SW 1271 (cell line): ENCODE measurements at places on chromosomes 6 and 20.

DNA sequence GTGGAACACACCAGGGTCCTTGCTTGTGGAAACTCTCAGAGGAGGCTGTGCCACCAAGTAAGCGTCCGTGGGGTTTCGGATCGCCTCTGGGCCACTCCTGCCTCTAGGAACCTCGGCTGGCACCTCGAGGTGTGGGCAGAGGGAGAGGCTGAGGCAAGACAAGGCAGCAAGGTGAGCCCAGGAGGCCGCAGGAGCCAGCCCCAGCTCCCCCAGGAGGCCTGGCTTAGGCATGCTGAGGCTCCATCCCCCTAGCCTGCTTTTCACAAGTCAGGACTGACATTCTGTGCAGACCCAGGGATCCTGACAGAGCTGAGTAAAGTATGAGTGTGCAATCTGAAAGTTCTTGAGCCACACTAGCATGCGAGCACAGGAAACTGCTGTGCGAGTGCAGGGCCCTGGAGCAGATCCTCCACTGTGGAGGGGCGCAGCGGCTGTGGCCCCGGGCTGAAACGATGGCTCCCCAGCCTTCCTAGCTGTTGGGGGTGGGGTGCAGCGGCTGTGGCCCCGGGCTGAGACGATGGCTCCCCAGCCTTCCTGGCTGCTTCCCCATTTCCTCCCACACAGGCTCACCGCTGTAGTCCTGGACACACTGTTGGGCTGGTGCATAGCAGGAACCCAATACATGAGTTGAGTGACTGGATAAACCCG is 75.2 kb upstream of the CD93 start:
- DNase-seq = no peak

DNA sequence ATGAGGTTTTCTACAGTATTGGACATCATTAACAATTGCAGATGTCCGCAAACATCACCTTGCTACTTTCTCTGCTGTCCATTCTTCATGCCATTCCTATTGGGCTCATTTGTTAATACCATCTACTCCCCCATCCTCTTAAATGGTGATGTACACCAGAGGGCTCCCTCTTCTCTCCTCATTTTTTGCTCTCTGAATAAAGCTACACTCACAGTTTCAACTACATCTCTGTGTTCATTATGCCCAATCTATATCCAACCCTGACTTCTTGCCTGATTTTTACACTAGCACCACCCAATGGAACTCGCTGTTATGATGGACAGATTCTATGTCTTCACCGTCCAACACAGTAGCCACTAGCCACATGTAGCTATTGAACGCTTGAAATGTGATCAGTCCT is 288.1 kb upstream of the ID4 start:
- no peak for DNase-seq

DNA sequence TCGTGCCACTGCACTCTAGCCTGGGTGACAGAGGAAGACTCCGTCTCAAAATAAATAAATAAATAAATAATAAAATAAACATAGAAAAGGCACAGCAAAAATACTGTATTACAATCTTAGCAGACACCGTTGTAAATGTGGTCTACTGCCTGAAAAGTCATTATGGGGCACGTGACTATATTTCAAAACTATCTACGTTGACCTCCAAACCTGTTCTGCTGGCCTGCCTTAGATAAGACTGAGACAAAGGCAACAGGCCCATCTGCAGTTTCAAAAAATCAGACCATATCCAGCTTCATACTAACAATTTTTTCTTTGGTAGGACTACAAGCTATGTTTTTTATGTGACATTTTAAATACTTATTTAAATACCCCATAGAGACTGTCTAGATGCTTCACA is 59.1 kb downstream of the AGPAT4 start:
- no peak for DNase-seq

DNA sequence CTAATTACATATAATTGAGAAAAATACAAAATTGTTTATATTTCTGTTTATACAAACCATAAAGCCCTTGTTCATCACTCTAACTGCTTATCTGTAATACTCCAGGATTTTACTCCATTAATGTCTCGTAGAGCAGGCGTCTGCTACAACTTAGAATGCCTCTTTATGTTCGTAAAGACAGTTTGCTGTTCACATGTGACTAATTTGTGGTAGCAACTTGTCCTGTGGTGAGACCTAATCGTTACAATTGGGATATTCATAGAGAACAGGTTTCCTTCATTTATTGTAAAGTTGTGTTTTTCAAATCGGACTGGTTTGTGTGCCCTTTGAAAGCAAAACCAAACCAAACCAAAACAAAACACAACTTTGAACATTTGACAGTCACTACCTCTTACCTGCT is 149.7 kb downstream of the ASCC3 start:
- DNase-seq = no peak

DNA sequence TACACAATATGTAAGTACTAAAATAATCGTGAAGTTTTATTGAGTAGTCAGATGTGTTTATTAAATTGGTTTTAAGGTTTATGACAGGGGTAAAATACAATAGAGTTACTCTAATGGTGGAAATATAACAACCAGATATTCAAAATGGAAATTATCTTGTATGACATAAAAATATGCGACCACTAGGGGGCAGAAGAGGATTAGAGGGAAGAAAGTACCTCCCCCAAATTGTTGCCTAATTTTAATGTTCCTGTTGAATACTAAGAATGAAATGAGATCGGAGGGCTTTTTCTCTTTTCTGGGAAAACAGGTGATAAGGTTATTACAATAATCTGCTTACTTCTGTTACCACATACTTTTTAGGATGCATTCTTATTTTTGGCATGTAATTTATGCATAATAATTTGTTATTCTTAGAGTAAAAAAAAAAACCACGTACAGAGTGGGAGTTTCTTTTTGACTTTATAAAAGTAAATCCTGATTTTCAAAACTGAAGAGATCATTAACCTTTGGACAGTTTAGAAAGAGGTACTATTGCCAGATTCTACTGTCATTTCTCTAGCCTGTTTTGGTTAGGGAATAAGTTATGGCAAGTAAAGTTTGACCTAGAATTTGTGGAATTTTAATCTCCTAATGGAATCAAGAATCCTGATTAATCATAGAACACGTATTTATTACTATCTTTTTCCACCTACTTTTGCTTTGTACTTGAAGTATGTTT is 159.2 kb downstream of the CD109 start:
- DNase-seq = peak; percentile 25

DNA sequence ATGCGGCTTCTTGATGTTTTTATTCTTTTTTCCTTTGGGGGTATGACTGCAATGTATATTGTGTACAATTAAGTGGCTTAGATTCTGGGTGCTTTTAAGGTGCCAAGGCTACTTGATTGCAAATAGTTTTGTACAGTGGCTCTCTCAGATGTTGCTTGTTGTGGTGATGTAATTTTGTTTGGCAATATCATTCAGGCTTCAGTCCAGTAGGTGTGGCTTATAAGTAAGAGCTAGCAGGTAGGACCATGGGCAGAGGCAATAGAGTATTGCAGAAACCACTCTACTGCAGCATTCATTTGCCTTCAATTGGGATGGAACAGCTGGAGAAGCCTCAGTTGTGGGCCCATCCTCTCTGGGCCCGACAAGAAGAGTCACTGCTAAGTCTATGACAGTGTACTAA is 407.9 kb upstream of the MAN1A1 start:
- DNase-seq = no peak

- no peak for DNase-seq
Observed at GRCh38 chr20:13941031-13941430, 49.4 kb downstream of the SEL1L2 start.

DNA sequence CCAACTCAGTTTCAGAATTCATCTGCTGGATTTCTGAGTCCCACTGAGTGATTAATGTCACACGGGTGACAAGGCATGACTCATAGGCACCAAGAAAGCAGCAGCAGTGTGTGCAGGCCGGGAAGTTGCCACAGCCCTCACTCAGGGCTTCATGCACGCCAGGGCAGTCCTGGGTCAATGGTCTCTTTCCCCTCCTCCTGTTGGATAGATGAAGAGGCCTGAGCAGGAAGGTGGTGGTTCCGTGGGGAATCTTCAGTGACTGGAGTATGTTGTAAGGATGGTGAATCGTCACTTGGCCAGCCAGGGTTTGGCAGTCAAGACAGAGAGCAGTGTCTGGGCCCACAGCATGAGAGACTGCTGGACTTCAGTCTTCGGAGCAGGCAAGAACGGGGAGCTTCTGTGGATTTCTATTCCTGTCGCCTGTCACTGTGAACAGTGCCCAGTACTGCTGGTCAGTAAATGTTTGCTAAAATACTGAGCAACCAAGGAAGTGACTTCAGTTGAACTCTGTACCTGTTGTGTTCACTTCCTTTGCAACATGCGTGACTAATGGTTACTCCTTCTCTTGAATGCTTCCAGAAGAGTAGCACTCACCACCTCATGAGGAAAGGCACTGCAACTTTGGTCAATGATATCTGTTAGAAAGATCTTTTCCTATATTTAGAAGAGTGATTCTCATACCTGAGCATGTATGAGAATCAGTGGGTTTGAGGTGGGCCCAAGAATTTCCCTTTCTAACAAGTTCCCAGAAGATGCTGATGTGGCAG is 62.0 kb upstream of the CD93 start:
- DNase-seq = peak; percentile 82

DNA sequence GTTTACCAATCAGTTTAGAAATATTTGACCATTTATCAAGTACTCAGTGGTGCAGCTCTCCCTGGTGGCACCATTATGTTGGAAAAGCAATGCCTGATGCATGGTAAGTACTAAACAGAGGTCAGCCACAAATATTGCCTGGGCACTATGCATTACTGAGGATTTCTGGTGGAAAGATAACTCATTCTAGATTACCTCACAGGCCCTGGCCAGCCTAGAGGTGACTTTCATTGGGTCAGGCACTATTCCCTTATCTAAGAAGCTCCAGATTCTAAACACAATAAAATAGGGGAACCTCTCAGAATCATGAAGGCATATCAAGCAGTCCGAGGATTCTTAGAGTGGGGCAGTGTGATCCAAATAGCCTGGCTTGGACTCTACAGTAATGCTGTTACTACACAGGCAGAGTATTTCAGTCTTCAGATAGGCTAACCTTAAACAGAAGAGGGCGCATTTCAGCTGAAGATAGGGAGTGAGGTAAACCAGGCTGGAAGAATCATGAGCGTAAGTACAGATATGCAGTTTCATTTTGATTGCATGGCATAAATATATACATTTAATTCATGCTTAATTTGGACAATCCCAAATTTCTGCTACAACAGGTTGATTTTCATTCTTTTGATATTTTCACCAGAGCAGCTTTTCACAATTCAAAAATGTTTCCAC is 12.1 kb downstream of the LGSN start:
- DNase-seq = peak; percentile 52

- no peak for DNase-seq
Observed at GRCh38 chr6:52337633-52338290, 24.2 kb upstream of the PAQR8 start.

GRCh38 chr20:59746155-59746554 is 141.8 kb downstream of the PHACTR3 start:
- no peak for DNase-seq

DNA sequence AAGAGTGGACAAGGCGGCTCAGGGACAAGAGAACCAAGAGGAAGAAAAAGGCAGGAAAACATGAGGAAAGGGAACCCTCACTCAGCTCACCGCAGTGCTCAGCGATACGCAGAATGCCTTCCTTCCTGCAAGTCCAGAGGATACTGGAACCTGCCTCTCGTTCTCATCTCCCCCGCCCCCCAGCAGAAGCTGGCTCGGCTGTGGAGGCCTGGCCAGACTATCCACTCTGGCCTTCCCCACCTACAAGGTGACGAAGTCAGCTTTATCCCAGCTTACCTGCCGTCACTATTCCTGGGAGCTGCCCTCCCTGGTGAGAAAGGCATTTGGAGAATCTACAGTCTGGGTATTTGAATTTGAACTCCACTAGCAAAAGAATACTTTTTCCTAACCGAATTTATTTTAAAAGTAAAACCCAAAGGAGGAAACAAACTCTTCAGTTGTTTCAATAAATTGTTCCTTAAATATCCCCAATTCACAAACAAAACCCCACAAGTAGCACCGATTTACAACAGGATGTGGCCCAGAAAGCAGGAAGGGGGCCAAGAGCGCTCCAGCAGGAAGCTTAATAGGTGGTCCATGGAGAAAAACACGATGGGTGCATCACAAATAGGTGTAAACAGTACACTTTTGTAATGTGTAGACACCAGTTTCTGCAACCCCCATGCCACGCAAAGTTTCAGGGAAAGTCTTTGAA is 2.1 kb upstream of the DIDO1 start:
- no peak for DNase-seq

GRCh38 chr6:80143419-80143937 is 37.0 kb downstream of the BCKDHB start:
- DNase-seq = peak; percentile 31

- DNase-seq = no peak
Observed at GRCh38 chr6:16237242-16237641, 1.1 kb upstream of the GMPR start.

DNA sequence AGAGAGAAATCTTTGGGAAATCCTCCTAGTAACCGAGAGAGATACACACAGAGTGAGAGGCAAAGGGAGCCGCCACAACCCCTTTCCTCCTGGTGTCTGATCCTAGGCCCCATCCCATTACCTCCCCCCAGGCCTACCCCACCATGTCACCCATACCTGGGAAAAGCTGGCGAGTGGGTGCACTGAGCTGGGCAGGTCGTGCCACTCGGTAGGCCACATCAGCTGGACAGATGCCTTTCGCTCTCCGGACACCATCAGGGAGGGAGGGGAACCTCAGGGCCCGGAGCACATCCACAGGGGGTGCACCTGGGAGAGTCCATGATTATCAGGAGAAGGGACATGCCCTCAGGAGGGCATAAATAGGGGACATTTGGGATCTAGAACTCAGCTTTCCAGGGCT is 3.1 kb downstream of the COL11A2 start:
- DNase-seq = no peak

DNA sequence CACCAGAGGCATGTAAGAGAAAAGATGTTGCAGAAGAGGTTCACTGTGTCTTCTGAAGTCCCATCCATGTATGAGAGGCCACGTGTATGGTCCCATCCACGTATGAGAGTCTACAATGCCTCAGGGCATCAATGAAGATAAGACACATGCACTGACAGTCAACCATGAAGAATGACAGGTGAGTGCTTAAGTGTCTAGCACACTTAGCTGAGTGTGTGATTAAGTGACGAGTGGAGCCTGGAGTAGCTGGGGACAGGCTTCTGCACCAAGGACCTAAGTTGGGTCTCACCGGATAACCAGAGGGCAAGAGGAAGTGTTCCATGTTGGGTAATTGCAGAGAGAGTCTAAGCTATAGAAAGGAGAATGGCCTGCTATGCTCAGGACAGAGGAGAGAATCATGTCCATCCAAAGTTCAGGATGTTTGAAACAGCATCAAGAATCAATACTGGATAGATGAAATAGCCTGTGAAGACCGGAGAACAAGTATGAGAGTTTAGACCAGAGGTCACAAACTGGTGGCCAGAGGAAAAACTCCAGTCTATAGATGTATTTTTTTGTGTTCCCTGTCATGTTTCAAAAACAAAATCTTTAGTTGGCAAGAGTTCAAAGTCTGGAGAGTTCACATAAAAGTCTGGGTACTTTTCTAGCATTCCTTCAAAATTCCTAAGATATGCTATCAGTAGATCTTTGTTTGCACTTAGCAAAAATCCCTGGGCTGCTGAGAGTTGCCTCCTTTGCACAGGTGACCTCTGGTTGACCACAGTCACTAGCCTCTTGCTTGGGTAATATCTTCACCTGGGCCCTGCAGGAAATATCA is 165.8 kb downstream of the KIF16B start:
- no peak for DNase-seq
